ENCODE measurements at places on chromosomes 5 and 9.

- DNase-seq, result peak; percentile 22
Observed at GRCh38 chr9:19926774-19927173, 137.9 kb upstream of the SLC24A2 start.

- no peak for DNase-seq
Observed at GRCh38 chr9:5445886-5446285, 4.5 kb upstream of the CD274 start.

DNA sequence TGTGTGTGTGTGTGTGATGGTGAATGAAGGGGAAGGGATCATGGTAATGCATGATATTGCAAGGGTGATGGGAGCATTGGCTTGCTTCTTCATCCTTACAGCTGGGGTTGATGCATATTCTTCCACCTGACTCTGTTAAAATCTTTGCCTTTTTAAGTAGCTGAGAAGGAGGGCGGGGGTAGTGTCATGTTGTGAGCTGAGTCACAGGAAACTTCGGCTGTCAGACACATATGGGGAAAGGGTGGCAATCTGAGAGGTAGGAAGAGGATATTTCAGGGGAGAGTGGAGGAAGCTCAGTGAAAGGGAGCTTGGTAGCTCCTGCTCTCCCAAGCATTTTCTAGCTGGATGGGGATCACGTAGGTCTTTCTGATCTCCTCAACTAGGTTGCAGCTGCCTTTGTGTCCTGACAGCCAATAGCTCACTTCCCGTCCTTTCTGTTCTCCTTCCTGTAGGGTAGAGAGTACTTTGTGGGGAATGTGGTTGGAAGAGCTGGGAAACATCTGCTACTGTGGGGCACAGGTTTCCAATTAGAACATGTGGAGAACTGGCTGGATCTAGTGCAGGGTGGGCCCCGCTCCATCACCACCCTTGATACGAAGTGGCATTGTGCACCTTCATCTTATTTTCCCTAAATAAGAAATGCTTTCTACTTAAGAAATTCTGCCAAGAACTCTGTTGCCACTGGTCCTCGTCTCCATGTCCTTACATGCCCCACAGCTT, 18.1 kb upstream of the CLK4 start:
- no peak for DNase-seq

DNA sequence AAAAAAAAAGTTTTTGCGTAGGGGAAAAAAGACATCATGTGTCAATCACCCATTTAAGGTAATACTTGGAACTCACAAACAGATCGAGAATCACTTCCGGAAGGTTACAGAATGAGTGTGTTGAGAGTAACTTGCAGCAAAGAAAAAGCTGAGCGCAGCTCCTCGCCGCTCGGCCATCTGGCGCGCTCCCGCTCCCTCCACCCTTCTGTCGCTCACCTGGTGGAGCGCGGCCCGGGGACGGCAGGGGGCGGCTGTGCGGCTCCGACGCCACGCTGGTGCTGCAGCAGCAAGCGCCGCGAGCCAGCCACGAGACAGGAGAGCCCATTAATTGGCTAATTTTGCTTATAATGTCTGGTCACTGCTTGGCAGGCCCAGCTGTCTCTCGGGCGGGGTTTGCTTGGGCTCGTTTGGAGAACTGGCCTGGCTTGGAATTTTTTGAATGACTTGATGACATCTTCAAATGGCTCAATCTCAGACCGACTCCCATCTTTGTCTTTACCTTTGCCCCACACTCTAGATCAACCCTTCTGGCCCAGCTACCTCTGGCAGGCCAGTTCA, 601.8 kb downstream of the CCDC171 start:
- DNase-seq, result peak; percentile 78

DNA sequence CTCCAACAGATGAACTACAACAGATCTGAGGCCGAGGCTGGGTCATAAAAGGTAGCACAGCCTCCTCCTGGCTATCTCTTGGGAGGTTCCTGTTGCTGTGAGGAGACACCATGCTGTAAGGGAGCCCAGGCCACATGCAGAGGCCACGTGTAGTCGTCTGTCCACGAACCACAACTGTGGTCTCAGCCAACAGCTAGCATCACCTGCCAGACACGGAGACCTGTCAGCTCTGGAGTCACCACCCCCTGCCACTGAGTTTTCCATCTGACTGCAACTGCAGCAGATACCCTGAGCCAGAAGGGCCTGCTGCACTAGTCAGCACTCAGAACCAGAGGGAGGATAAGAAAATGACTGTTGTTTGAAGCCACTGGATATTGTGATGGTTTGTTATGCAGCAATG, 12.7 kb upstream of the GOLM1 start:
- DNase-seq, result no peak

- DNase-seq, result no peak
Observed at GRCh38 chr5:90601468-90601867, 42.9 kb downstream of the ADGRV1 start.

DNA sequence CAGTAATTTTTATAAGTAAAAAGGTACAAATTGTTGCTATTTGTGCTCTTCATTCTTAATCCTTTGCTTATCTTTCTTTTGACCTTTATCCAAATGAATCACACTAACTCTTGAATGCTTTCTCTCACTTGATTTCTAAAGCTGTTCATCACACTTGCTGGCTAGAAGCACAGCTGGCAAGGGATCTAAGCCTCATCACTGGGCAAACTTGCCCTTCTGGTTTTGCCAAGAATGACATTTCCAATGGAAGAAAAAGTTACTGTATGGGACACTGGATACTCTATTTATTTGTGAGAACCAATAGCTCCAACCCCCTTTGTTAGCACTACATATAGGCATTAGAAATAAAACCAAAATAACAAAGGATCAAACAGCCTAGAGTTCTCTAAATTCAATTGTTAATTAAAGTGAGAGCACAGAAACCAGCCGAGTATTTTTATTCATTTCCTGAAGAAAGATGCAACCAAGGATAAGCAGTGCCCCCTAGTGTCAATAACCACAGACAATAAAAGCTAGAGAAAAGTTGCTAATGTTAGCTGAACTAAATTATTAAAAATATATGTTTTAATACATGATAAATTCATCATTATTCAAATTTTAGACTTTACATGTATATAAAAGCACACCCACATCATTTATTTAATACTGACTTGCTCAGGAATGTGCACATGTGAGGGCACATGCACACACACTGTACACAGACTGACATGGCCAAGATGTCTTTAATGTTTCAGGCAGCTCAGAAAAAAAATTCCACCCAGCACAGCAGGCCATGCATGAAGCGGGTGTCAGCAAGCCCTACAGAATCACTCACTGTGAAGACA, 59.8 kb upstream of the POU5F2 start:
- DNase-seq, result peak; percentile 35

GRCh38 chr5:136730426-136730825, 365.1 kb upstream of the TRPC7 start:
- DNase-seq, result no peak

DNA sequence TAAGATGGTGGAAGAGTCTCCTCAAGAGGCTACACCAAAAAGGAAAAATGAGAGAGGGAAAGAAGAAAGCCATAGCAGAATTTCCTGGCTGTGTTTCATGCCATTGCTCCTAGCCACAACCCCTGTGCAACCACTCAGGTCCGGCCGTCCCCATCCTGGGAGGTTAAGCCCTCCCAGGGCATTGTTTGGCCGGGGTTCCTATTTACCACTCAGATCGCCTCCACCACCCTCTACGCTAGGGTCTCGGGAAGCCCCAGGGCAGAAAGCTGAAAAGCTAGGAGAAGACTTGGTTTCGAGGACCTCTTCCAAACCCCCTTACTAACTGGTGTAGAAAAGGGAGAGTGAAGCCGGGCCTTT, 715 bp downstream of the RC3H2 start:
- DNase-seq, result peak; percentile 80

DNA sequence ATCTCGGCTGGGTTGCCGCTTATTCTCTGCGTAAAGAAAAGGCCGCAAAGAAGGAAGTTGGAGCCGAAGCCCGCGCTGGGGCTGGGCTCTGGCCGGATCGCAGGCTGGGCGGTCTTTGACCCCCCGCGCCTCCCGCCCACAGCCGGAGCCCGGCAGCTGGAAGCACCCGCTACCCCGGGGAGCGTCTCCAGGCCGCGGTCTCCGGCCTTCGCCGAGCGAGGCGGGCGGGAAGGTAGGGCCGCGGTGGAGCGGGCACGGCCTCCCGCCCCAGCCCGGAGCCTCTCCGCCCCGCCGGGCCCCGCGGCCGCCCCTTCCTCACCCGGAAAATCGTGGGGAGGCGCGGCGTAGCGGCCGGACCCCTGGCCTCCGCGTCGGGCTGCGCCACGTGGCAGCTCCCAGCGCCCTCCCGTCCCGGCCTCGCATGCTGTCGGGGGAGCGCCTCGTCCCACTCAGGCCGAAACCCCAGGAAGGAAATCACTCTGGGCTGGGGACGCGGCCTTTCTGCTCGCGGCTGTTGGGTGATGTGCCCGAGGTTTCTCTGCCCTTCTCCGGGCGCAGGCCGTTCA, 12.0 kb downstream of the FOXD1 start:
- DNase-seq, result peak; percentile 37

- peak; percentile 62 for DNase-seq
Observed at GRCh38 chr5:44536650-44537260, 147.5 kb upstream of the FGF10 start.

- DNase-seq, result no peak
Observed at GRCh38 chr5:177233802-177234201, 69.7 kb downstream of the RAB24 start.

GRCh38 chr9:126587187-126588185, 26.2 kb upstream of the LMX1B start:
- DNase-seq, result peak; percentile 73

DNA sequence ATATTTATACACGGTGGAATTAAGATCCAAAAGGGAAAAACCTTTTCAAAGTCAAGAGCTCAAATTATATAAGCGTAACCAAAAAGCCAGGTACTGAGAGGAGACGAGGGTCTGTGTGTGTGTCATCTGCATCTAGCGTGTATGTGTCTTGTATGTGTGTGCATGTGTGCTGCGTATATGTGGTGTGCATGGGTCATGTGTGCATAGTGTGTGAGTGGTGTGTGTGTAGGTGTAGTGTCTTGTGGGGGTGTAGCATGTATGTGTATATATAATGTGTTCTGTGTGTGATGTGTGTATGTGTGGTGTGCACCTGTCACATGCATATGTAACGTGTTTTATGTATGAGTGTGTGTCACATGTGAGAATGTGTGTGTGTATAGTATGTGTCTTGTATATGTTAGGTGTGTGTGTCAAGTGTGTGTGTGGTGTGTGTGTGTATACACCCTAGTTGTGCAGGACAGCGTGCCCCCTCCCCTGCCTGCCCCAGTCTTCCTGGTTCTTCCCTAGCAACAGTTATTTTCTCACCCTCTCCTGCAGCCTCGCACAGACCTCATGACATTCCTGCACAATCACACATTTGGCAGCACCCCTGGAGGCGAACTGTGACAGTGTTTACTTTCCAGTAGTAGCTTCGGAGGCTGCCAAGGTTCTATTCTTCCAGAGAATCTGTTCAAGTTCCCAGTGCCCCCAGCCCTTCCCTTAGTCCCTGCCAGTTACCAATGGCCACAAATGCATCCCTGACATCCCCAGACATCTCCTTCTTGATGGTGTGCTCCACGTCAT, 27.1 kb upstream of the TNIP1 start:
- DNase-seq, result peak; percentile 51

DNA sequence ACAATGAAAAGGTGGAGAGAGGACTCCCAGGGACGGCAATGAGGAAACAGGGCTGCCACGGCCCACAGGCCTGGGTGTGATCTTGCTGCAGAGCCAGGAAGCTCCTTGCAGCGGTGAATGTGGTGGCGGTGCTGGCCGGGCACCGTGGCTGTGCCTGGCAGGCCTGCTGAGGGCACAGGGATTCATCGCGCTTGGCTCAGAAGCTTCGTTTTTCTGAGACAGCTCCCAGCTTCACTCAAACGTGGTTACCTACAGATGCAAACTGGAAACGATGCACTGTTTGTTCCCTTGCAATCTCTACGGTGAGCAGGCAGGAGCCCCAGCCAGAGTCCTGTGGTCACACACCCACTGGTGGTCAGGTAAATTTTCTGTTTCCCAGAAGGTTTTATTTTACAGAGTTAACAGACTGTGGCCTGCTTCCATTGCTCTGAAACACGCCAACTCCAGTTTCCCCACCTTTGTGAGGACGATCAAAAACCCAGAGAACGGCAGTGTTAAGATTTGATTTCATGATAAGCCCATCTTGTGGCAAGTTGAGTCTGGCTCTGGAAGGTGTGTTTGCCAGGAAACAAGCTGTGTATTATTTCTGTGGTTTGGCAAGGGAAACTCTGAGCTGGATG, 183.9 kb downstream of the AUH start:
- no peak for DNase-seq

- DNase-seq, result no peak
Observed at GRCh38 chr5:118208031-118208453, 780.3 kb downstream of the DTWD2 start.

DNA sequence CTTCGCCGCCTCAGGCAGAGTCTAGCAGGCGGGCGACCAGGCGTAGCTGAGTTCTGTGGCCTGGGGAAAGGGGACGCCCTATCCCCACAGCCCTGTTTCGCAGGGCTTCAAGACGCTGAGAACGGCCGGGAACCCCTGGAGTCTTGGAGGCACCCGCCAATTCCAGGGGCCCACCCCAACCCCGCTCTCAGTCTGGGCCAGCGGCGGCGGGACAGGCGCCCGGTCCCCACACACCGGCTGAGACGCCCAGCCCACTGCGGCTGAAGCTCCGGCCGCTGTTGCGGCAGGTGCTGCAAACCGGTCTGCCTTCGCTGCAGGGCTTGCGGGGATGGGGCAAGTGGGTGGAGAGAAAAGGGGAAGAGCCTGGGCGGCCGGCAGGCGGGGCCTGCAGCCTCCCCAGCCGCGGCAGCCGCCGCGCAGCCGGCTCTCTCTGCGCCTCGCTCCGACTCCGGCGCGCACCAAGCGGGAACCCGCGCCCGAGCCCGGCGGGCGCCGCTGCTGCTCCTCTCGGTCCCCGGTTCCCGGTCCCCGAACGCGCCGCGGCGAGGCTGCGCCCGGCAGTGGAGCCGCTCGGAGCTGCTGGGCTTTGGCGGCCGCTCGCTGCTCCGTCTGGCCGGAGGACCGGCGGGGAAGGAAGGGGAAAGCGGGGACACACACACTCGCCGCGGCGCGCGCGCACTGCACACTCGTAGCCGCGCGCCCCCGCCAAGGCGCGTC, at the start of gene PIP5K1B:
Gene PIP5K1B, plus strand, starts transcription at position 427 of the 717 bp plus-strand sequence. CDS start 117,375 bp downstream, outside the sequence.
- DNase-seq, result peak; percentile 89

- no peak for DNase-seq
Observed at GRCh38 chr5:98314292-98314691, 459.2 kb upstream of the RGMB start.

DNA sequence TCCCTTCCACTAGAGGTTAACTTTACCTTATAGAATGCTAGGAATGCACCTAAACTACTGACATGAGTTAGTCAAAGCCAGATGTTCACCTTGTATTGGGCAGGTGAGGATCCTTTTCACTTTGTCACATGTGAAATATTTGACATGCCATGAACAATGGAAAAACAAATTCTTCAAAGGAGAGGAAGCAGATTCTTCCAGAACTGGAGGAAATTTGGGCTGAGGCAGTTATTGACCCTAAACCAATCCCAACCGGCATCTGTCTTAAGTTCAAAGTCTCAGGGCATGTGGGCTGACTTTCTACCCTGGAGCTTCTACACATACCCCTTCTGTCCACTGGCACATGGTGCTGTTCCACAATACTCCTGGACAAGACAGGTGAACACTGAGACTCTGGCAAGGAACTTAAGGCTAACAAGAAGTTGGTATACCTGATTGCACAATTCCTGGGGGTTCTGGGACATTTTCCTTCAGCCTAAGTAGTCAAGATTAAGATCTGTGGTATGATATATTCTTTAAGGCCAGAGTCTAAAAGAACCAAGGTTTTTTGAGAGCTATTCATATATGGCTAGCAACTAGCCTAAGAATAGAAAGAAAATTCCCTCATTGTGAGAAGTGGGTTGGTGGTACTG, 2.6 kb downstream of the VLDLR start:
- peak; percentile 59 for DNase-seq
